ENCODE measurements at places on chromosomes 3 and 15. TPM values are rescaled to one million over a fixed set of nuclear protein-coding genes. Genes with fewer than 3 reads are reported as not detected.

GRCh38 chr3:41581700-41582099, 380.2 kb downstream of the ULK4 start:
- no peaks in the 10 kb centered on the region for H3K27me3 ChIP-seq
- no peak overlapping the region for H3K4me3 ChIP-seq
- no peaks in the 10 kb centered on the region for H3K36me3 ChIP-seq
- DNase-seq, result no peak
- no peak overlapping the region for H3K27ac ChIP-seq

- H3K27me3 ChIP-seq, result no peaks in the 10 kb centered on the region
- H3K36me3 ChIP-seq, result peaks cover 46% of the 10 kb centered on the region
- no peak overlapping the region for H3K27ac ChIP-seq
- no peak for DNase-seq
Measured at GRCh38 chr15:61921093-61921492, 139.2 kb downstream of the VPS13C start.

The STIMATE gene
- total RNA-seq, result 42.6 TPM

- no peaks in the 10 kb centered on the region for H3K27me3 ChIP-seq
- no peak overlapping the region for H3K4me3 ChIP-seq
- no peak overlapping the region for H3K27ac ChIP-seq
- no peak for DNase-seq
Measured at GRCh38 chr3:122233101-122233952, 49.9 kb downstream of the CASR start.

- H3K36me3 ChIP-seq, result no peaks in the 10 kb centered on the region
- H3K27me3 ChIP-seq, result no peaks in the 10 kb centered on the region
- DNase-seq, result no peak
- no peaks in the 10 kb centered on the region for H3K4me1 ChIP-seq
- H3K4me3 ChIP-seq, result no peak overlapping the region
- no peak overlapping the region for H3K27ac ChIP-seq
Measured at GRCh38 chr3:166752214-166752613, 627.9 kb downstream of the ZBBX start.

GRCh38 chr3:28947061-28947460, 333.8 kb upstream of the RBMS3 start:
- H3K4me1 ChIP-seq, result no peaks in the 10 kb centered on the region
- no peaks in the 10 kb centered on the region for H3K27me3 ChIP-seq
- H3K27ac ChIP-seq, result no peak overlapping the region
- no peak for DNase-seq
- no peak overlapping the region for H3K4me3 ChIP-seq

- H3K27ac ChIP-seq, result no peak overlapping the region
- no peaks in the 10 kb centered on the region for H3K27me3 ChIP-seq
- H3K4me3 ChIP-seq, result no peak overlapping the region
- peaks cover under 1% of the 10 kb centered on the region for H3K4me1 ChIP-seq
- peak; percentile 46 for DNase-seq
Measured at GRCh38 chr15:81155375-81156218, 21.5 kb downstream of the CFAP161 start.

DNA sequence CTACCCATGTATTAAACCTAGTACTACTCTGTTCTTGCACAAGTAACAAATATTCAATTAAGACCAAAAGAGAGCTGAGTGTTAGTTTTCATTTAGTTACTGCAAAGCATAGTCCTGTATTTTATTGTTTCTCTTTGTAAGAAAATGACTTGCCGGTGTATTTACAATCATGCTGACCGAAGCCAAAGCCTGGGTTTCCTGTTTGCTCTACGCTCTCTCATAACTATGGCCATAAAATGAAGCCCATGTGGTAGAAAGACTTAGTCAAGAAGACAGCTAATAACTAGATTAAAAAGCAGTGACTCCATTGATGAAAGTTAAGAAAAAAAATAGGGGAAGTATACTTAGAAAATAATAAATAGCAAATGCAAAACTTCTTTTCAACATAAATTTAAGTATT, 479.9 kb downstream of the CNTN4 start:
- no peak overlapping the region for H3K4me3 ChIP-seq
- H3K27ac ChIP-seq, result no peak overlapping the region
- no peaks in the 10 kb centered on the region for H3K36me3 ChIP-seq
- DNase-seq, result no peak
- no peaks in the 10 kb centered on the region for H3K4me1 ChIP-seq
- H3K27me3 ChIP-seq, result no peaks in the 10 kb centered on the region

The STRIT1 gene
- total RNA-seq, result not detected

The C3orf22 gene
- total RNA-seq, result not detected

DNA sequence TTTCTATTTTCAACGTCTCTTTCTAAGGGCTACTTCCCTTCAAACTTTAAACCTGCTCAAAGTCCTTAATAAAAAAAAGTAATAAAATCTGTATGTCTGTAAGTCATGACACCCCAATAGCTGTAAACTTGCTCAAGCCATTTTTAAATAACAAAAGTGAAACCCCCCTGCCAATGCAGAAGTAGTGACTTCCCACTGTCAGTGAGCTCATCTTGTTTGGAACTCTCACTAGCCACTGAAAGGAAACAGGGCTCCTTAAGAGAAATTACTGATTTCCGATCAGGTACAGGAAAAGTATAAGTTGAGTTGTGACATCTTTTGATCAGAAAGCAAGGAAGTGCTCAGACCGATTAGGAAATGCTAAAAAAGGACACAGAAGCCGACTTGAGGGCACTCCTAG, 27.6 kb upstream of the GPR171 start:
- H3K36me3 ChIP-seq, result no peaks in the 10 kb centered on the region
- H3K4me3 ChIP-seq, result no peak overlapping the region
- no peak overlapping the region for H3K27ac ChIP-seq
- no peak for DNase-seq

GRCh38 chr3:185549651-185550111, 2.7 kb downstream of the LIPH start:
- H3K27me3 ChIP-seq, result no peaks in the 10 kb centered on the region
- no peaks in the 10 kb centered on the region for H3K36me3 ChIP-seq
- H3K27ac ChIP-seq, result no peak overlapping the region
- no peaks in the 10 kb centered on the region for H3K4me1 ChIP-seq
- H3K4me3 ChIP-seq, result no peak overlapping the region

- H3K4me1 ChIP-seq, result no peaks in the 10 kb centered on the region
- no peaks in the 10 kb centered on the region for H3K36me3 ChIP-seq
- H3K27me3 ChIP-seq, result no peaks in the 10 kb centered on the region
- H3K27ac ChIP-seq, result no peak overlapping the region
- DNase-seq, result no peak
- no peak overlapping the region for H3K4me3 ChIP-seq
Measured at GRCh38 chr3:24802614-24803013, 308.0 kb upstream of the THRB start.

DNA sequence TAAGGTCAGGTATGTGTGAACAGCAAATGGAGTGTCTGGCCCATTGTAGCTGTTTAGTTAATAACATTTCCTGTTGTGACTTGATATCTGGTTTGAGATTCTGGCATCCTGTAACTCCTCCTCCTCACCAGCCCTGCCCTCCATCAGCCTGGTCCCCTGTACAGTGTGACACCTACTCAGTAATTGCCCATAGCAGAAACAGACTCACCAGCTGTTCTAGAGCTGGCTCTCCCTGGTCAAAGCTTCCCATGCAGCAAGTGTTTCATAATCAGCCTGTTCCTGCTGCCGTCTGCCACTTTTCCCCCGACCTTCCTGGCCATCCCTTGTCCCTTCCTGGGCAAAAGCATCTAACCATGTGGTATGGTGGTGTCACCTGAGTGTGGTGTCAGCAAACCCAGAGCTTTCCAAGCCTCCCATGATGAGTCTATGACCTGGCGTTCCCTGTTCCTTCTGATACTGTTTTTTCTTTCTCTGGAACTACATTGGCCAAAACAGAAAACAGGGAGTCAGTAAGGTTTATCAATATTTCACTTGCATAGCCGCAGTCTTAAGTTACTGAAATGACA, 55.4 kb downstream of the B3GALNT1 start:
- no peak overlapping the region for H3K27ac ChIP-seq
- H3K4me1 ChIP-seq, result no peaks in the 10 kb centered on the region
- no peaks in the 10 kb centered on the region for H3K27me3 ChIP-seq
- no peaks in the 10 kb centered on the region for H3K36me3 ChIP-seq
- H3K4me3 ChIP-seq, result no peak overlapping the region
- DNase-seq, result no peak

DNA sequence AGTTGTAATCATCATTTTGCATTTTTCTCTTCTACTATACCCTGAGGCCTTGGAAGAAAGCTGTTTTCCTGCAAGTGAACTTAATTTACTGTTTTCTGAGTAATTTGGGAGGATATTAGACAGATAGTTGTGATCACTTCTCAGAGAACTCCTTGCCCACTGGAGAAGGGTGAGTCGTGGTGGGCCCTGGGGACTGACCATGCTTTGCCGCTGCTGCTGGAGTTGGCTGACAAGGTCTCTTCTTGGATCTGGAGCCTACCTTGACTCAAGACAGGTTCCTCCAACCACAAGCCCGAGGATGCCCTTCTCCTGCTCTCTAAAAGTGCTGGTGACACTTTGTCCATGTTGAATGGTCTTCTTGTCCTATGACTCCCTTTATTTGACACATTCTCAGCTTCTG, 68.4 kb downstream of the KCNAB1 start:
- H3K4me1 ChIP-seq, result no peaks in the 10 kb centered on the region
- no peak overlapping the region for H3K27ac ChIP-seq
- no peaks in the 10 kb centered on the region for H3K36me3 ChIP-seq

- peak; percentile 8 for DNase-seq
- H3K27ac ChIP-seq, result no peak overlapping the region
- H3K36me3 ChIP-seq, result peaks cover 21% of the 10 kb centered on the region
- no peaks in the 10 kb centered on the region for H3K27me3 ChIP-seq
- H3K4me3 ChIP-seq, result no peak overlapping the region
- H3K4me1 ChIP-seq, result peaks cover 9% of the 10 kb centered on the region
Measured at GRCh38 chr15:76285241-76285825, 25.9 kb downstream of the ETFA start.

GRCh38 chr15:68749793-68750192, 70.9 kb downstream of the ANP32A start:
- peaks cover 4% of the 10 kb centered on the region for H3K4me1 ChIP-seq
- no peaks in the 10 kb centered on the region for H3K27me3 ChIP-seq
- H3K4me3 ChIP-seq, result no peak overlapping the region
- no peak for DNase-seq

GRCh38 chr3:79490165-79491028, 277.4 kb downstream of the ROBO1 start:
- no peak overlapping the region for H3K27ac ChIP-seq
- no peaks in the 10 kb centered on the region for H3K4me1 ChIP-seq

The APOD gene
- not detected for total RNA-seq

DNA sequence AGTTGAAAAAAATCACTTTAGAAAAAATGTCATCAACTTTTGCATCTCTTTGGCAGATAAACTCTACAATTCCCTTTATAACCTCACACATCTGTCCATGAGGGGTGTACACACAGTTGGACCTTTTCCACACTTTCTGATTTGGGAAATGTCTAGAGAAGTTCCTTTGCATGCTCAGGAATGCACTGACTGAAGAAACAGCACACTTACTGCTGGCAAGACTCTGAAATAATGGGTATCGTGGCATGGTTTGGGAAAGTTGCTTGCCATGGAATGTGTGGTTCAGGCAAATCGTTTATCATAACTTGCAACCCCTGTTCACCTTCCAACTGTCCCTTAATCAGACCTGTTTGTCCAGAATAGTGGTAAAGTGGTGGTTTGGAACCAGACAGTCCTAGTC, 135.3 kb upstream of the TGFBR2 start:
- H3K4me3 ChIP-seq, result no peak overlapping the region
- no peaks in the 10 kb centered on the region for H3K4me1 ChIP-seq
- no peaks in the 10 kb centered on the region for H3K36me3 ChIP-seq
- no peak overlapping the region for H3K27ac ChIP-seq
- no peaks in the 10 kb centered on the region for H3K27me3 ChIP-seq
- DNase-seq, result no peak

The GOLGA8Q gene
- total RNA-seq, result not detected

The DGKG gene
- total RNA-seq, result not detected

- H3K4me1 ChIP-seq, result no peaks in the 10 kb centered on the region
- no peak overlapping the region for H3K27ac ChIP-seq
- no peaks in the 10 kb centered on the region for H3K27me3 ChIP-seq
- no peak overlapping the region for H3K4me3 ChIP-seq
- DNase-seq, result no peak
Measured at GRCh38 chr15:39359771-39360170, 221.1 kb upstream of the THBS1 start.

The SAMD7 gene
- not detected for total RNA-seq

GRCh38 chr3:16498130-16498890, 15.2 kb downstream of the RFTN1 start:
- H3K27me3 ChIP-seq, result no peaks in the 10 kb centered on the region
- no peak overlapping the region for H3K4me3 ChIP-seq
- H3K4me1 ChIP-seq, result peaks cover 36% of the 10 kb centered on the region

The WHAMM gene
- total RNA-seq, result 87.7 TPM

Measured in CD4-positive, alpha-beta T cell (primary cell).